Right renal cortex interstitium (tissue), 3 donors: ENCODE measurements at places on chromosomes 4 and X. TPM values are rescaled to one million over a fixed set of nuclear protein-coding genes. Genes with fewer than 3 reads are reported as not detected.

DNA sequence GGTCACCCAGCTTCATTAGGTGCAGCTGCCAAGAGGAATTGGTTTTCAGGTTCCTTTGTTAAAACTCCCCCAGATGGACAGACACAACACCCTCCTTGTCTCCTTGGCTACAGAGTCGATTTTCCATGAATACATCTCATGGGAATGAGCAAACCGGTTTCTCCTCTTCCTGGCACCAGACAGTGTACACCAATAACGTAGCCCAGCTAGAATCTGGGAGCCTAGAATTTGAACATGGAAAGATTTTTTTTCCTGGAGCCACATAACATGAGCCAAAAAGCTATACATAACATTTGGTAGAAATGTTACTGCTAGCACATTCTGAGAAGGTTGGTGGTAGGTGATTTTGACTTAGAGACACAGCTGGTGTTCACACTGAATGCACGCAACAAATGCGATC, 62.9 kb upstream of the SLC34A2 start:
- DNase-seq, result no peak

DNA sequence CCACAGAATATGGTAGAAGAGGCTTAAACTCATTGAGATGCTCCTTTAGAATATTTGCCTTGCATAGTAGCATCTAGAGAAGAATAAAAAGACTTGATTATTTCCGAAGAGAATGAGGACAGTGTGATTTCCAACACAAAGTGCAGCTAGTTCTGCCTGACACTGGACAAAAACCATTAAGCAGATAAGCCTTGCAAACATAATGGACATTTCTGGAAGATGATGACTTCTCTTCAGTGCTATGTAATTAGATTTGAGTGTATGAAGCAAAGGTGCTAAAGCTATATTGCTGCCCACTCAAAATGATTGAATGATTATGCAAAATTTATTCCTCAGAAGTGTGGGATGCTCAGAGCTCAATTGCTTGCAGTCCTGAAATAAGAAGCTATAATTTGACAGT, 156.4 kb downstream of the VEGFC start:
- no peak for DNase-seq

- no peak for DNase-seq
Observed at GRCh38 chr4:28209371-28209924, 1348.8 kb downstream of the STIM2 start.

DNA sequence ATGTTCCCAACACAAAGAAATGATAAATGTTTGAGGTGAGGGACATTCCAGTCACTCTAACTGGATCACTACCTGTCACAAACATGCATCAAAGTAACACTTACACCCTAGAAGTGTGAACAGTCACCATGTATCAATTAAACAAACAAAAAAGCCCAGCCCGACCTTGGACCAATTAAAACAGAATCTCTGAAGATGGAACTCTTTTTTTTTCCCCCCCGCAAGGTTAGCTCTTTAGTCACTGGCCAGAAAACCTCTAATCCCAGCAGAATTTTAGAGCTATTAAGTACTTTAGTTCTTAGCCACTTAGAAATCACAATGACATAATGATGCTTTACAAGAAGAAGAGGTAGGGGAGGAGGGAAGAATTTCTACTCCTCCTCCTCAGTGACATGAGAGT, 154.5 kb downstream of the PALLD start:
- DNase-seq, result no peak

GRCh38 chr4:129561886-129562671, 466.1 kb downstream of the C4orf33 start:
- no peak for DNase-seq

The ELF4 gene
- 11.1 TPM for polyA plus RNA-seq

The PCSK1N gene
- polyA plus RNA-seq, result 10.4 TPM

DNA sequence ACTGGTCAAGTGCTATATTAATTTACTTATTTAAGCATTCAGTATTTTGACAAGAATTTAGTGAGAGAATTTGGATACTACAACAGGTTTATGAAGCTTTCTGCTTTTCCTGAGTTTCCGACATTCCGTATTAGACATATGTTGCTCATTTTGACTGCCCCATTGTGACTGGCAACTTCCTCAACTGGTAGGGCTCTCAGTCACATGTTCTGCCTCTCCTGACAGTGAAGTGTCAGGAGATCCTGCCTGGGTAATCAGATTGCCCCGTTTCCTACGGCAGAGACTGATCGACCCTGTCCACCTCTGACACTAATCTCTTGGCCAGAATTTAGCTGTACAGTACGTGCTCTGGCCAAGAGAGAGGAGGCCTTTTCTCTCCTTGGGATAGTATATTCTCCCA, 49.5 kb downstream of the CLNK start:
- DNase-seq, result no peak

- DNase-seq, result no peak
Observed at GRCh38 chr4:70614184-70614555, 14.4 kb upstream of the ENAM start.

DNA sequence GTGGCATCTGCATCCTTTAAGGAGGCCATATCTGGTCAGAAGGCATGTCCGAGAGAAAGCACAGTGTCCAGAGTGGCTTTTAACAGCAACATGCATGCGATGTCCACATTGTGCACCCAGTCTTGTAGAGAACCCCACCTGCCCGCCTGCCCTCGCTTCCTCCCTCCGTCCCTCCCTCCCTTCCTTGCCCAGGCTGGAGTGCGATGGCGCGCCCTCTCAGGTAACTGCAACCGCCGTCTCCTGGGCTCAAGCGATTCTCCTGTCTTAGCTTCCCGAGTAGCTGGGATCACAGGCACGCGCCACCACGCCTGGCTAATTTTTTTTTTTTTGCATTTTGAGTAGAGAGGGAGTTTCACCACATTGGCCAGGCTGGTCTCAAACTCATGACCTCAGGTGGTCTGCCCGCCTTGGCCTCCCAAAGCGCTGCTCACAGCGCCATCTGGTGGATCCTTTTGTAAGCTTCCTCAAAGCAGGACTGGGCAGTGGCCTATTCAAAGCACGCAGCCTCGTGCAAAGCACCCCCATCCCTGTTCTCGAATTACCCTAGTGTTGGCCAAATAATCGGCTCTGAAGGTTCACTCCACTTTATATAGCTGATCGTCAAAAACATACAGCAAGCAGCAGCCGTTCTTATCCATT, 15.0 kb downstream of the BRCC3 start:
- no peak for DNase-seq

GRCh38 chrX:17803449-17803848, 57.6 kb downstream of the RAI2 start:
- DNase-seq, result no peak

DNA sequence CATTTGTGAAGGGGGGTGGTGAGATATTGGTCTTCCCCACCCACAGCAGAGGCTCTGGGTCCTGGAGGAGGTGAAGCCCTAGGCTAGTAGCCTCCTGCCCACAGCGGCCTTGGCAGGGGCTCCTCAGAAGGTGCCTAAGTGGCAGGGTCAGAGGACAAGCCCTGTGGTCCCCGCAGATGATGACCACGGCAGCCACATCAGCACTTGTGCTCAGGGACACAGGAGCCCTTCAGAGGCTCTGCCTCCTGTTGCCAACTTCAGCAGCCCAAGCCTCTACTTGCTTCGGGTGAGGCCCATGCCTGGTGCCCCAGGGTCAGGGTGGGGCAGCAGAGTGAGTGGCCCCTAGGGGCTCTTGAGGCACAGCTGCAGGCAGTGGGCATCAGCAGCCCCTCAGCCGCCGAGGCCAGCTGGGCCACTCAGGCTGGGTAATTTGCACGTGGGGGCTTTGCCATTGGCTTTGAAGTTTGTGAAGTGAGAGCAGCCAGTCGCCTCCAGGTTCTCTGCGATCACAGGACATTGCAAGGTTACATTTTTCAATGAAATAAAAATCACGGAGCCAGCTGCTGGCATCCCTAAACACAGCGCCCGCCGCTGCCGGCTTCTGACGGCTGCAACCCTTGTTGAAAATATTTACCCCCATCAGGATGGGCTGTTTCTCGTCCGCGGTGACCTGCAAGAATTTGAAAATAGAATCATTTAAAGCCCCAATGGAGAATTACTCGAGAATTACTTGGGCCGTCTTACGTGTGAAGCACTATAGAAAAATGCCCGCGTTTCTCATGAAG, 108.5 kb downstream of the HMX1 start:
- DNase-seq, result no peak

GRCh38 chrX:9942086-9942485, 25.1 kb upstream of the CLDN34 start:
- no peak for DNase-seq

DNA sequence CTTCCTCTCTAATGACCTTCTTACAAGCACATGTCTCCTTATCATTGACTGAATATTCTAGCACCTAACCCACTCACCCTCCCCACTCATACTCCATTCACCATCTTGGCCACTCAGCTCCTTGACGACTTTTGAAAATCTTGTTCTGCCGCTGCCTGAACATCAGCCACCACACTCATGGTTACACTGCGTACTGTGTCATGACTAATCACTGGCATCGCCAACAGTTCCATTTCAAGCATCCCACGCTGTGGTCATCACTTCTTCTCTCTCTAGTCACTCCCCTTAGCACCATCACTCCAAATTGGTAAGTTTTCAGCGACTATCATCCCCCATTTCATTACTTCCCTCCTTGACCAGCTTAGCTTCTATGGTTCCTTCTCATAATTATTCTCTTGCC, 352.8 kb downstream of the MAPK10 start:
- DNase-seq, result no peak

The UGT2B11 gene
- 2.4 TPM for polyA plus RNA-seq

The MAGEB10 gene
- not detected for polyA plus RNA-seq

The KIAA1210 gene
- 2.2 TPM for polyA plus RNA-seq

- DNase-seq, result no peak
Observed at GRCh38 chr4:6011271-6011671, 7.0 kb downstream of the C4orf50 start.

The MAGEE2 gene
- polyA plus RNA-seq, result 0.47 TPM

DNA sequence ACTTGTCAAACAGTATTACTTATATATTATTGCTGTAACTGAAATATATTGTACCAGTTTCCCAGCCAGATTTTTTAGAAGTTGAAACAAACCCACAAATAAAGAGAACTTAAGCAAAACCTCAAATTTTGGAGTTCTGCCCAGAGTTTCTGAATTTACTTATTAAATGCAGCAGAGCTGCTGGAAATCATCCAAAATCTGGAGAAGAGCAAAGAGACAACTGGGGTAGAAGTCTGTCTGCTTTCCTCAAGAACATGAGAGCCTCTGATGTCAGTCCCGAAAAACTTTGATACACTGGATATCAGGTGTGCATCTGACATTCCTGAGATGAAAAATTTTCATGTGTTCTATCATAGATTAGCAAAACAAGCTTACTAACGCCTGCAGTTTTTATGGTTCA, 325.9 kb downstream of the NR3C2 start:
- peak; percentile 36 for DNase-seq

GRCh38 chr4:182413550-182413949, 170.3 kb downstream of the TENM3 start:
- DNase-seq, result no peak

The SSX2B gene
- polyA plus RNA-seq, result not detected

GRCh38 chr4:17664755-17665154, 50.3 kb downstream of the MED28 start:
- DNase-seq, result no peak

DNA sequence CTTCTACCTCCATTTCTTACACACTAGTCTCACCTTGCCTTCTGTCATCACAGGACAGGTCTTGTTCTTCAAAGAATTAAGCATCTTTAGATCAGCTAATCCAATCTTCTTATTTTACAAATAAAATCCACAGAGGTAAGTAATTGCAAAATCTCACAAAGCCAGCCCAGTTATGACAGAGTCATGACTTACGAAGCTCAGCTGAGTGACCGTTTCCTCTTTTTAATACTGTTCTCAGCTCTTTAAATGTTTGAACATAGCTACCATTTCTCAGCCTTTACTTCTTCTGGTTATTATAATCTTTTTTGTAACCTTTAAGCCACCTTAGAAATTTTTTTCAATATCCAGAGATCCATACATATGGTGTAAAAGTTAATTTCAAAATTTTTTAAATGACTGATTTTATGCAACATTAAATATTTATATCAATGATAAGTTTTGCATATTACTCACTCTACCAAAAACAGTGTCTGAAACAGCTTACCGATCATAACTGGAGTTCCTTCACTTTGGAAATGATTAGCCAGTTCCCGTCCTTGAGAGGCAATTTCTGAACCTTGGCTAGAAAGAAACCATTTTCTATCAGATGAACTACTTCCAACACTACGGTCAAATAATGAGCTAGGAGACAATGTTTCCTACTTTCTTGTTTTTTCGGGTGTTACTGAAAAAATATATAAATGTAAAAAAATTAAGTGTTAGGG, 8.8 kb downstream of the ANKRD37 start:
- DNase-seq, result no peak

GRCh38 chrX:152907084-152907651, 9.3 kb downstream of the ZNF185 start:
- DNase-seq, result no peak

The DDX53 gene
- polyA plus RNA-seq, result not detected

DNA sequence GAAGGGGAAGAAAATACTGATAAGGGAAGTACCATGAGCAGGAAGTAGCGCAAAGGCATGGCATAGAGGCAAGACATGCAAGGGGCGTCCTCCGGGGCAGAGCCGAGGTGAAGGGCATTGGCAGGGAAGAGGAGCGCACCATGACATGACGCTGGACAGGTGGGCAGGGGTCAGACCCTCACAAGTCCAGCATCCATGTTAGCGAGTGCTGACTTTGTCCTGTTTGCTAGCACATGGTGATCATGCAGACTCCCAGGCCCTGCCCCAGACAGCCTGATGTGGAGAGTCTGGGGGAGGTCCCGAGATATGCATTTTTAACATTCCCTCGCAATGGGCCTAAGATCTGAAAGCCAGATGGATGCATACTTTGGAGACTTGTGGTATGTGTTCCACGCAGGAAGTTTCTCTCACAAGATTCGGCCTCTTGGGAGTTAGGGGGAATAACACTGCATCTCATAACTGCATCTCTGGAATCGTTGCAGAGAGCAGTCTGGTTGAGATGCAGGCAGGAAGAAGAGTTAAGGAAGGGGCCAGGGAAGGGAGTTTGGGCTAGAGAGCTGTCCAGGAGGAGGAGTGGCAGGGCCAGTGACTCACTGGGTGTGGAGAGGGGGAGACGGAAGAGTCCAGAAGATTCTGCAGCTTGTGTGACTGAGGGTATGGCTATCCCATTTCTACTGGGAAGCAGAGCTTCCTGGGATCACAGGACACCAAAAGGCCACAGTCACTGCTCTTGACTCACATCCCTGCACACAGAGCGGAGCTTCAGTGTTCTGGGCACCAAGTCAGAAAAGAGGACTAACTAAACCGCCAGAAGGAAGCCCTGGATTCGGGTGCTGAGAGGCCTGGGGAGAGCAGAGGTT, 59.7 kb downstream of the FAM184B start:
- DNase-seq, result no peak

GRCh38 chr4:7169134-7169533, 23.2 kb upstream of the SORCS2 start:
- DNase-seq, result no peak

- DNase-seq, result no peak
Observed at GRCh38 chr4:81505004-81505598, 33.4 kb upstream of the RASGEF1B start.

The C1QTNF7 gene
- polyA plus RNA-seq, result 22.7 TPM

DNA sequence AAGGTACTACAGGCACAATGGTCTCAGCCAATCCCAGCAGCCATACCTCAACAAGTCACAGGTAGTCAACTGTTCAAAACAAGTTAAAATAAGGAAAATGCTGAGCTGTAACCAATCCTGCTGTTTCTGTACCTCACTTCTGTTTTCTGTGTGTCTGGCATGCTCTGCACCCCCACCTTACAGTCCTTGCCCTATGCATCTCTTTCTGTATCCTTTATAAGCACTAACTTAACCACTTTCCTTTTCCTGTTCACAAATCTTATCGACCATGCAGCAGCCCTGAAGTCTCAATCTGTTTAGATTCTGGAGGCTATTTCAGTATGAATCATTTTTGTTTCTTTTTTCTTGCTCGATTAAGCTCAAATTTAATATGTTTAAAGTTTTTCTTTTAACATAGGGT, 12.5 kb upstream of the FAM13A start:
- no peak for DNase-seq
